Fibroblast of lung (primary cell): ENCODE measurements at places on chromosomes 5 and 9.

DNA sequence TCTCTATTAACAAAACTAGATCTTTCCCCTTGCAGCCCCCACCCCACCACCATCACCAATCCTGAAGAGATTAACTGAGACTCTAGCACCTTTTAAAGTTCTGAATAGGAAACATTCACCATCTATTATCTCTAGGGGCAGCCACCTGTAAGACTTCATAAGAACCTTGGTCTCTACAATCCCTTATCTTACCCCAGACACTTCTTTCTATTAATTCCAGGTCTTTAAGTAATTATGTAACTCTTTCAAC is 180.2 kb upstream of the FBXL17 start:
- DNase-seq, result no peak

DNA sequence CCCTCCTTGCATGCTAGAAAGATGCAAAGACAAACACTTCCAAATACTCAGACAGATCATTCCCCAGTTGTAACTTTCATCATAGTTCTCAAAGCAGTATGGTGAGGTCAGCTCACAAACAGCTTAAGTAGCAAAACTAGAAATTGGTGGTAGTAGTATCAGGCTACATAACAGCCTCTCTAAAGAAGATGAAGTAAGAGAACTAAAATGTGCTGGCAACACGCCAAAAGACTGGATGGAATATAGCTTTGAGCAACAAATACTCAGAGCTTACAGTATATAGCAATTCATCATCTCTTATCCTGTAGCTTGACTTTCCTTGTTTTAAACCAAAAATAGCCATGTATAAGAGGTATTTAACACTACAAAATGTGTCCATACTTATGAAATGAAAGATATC is 7.5 kb downstream of the PFDN1 start:
- peak; percentile 98 for DNase-seq

GRCh38 chr5:152271420-152271819 is 133.7 kb downstream of the NMUR2 start:
- DNase-seq, result no peak

DNA sequence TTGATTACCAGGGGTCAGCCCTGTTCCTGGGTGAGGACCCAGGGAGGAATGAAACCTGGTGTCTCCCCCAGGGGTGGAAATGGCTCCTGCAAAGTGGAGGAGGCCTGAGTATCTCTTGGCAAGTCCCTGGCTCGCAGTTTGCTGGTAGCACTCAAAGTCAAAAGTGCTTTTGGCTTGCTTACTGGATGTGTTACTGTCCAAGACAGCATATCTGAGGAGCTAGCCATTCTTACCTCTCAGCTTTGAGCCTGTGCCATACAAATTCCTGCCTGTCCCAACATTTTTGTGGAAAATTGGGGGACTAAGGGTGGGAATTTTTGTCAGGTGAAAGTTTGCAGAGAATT is 9.9 kb downstream of the ZNF618 start:
- peak; percentile 25 for DNase-seq

GRCh38 chr5:11903614-11904264 is 507 bp downstream of the CTNND2 start:
- DNase-seq, result no peak

- no peak for DNase-seq
Measured at GRCh38 chr5:153865016-153865415, 173.7 kb downstream of the FAM114A2 start.

- peak; percentile 78 for DNase-seq
Measured at GRCh38 chr5:55603922-55604321, 69.2 kb upstream of the PLPP1 start.

GRCh38 chr5:164498438-164498837 is 993.0 kb downstream of the MAT2B start:
- no peak for DNase-seq

DNA sequence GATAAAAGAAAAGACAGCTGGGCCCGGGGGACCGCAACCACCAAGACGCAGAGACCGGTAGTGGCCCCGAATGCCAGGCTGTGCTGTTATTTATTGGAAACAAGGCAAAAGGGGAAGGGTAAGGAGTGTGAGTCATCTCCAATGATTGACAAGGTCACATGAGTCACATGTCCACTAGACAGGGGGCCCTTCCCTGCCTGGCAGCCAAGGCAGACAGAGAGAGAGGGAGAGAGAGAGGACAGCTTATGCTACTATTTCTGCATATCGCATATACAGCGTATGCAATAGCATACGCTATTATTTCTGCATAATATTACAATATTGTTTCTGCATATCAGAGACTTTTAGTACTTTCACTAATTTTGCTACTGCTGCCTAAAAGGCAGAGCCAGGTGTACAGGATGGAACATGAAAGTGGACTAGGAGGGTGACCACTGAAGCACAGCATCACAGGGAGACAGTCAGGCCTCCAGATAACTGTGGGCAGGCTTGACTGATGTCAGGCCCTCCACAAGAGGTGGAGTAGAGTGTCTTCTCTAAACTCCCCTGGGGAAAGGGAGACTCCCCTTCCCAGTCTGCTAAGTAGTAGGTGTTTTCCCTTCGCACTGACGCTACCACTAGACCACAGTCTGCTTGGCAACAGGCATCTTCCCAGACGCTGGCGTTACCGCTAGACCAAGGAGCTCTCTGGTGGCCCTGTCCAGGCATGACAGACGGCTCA is 50.3 kb downstream of the RFX3 start:
- no peak for DNase-seq

DNA sequence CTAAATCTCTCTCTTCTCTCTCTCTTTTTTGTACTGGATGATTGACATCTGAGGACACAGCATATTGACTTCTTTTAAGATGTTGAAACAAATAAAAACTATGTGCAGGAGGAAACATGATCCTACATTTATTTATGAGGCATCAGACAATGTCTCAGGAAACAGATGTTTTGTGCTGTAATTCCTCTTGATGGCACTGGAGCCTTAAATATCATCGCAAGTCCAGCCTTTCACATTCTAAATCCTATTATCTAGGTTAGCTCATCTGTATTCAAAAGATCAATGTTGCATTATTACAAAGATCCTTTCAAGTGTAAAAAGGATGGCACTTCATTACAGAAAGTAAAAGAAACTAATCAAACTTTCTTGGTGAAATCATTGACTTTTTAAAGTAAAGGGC is 63.9 kb downstream of the MAT2B start:
- peak; percentile 79 for DNase-seq

DNA sequence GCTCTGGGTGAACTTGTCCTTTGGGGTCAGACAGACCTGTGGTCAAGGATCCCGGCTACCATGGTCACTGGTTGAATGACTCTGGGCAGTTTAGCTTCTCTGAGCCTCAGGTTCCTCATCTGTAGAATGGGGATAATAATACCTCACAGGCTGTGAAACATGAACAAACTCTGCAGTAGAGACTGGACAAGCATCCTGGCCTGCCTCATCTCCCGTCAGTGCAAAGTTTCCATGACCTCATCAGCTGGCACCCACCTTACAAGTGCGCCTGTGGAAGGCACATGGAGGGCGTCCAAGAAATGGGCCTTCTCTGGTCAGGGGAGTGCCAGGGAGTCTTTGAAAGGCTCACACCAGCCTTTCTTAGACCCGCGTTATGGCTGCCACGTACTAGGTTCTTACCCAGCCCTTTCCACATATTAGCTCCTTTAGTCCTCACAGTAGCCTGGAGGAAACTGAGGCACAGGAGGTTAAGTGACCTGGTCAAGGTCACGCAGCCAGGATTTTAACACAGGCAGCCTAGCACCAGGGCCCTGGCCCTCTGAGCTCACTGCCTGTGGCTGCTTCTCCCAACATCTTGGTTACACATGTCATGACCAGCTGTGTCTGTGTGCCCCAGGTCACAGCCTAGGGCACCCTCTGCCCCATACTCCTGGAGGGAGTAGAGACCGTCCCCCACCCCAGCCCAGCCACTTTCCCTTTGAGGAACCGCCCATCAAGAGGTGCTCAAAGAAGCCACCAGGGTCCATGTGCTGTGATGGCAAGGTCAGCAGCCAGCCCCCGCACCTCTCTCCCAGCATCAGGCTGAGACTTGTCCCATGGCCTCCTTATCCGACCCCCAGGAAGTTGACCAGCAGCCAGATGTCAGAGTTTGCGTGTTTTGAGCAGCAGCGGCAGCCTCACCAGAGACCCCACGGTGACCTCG is 39.4 kb upstream of the RPL26L1 start:
- peak; percentile 76 for DNase-seq

DNA sequence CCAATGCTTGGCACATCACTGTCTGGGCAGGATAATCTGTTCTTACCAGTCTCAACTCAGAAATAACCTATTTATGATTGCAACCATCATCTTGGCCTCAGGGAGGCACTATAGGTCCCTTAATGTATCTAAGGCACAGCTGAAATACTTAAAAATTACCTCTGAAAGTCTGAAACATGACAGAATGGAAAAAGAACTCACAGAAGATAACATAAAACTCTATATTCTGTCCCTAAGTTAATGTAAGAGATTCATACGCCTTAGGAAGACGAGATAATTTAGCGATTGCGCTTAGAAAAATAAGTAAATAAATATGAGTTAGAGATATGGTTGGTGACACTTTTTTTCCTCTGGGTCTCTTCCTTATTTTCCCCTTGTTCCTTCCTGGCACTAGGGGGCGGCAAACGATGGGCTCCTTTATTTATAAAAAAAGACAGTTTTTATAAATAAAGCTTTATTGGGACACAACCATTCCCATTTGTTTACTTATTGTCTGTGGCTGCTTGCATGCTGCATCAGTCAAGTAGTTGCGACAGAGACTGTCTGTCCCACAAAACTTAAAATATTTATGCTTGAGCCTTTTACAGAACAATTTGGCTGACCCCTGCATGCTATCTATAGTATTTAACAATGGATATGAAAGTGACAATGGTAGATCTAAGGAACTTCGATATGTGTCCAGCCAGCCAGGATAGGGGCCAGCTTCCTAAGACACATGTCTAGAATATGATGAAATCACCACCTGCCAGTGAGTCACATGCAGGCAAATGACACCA is 79.6 kb downstream of the PDE4D start:
- DNase-seq, result peak; percentile 80

GRCh38 chr9:93619272-93619775 is 42.9 kb downstream of the PHF2 start:
- no peak for DNase-seq

DNA sequence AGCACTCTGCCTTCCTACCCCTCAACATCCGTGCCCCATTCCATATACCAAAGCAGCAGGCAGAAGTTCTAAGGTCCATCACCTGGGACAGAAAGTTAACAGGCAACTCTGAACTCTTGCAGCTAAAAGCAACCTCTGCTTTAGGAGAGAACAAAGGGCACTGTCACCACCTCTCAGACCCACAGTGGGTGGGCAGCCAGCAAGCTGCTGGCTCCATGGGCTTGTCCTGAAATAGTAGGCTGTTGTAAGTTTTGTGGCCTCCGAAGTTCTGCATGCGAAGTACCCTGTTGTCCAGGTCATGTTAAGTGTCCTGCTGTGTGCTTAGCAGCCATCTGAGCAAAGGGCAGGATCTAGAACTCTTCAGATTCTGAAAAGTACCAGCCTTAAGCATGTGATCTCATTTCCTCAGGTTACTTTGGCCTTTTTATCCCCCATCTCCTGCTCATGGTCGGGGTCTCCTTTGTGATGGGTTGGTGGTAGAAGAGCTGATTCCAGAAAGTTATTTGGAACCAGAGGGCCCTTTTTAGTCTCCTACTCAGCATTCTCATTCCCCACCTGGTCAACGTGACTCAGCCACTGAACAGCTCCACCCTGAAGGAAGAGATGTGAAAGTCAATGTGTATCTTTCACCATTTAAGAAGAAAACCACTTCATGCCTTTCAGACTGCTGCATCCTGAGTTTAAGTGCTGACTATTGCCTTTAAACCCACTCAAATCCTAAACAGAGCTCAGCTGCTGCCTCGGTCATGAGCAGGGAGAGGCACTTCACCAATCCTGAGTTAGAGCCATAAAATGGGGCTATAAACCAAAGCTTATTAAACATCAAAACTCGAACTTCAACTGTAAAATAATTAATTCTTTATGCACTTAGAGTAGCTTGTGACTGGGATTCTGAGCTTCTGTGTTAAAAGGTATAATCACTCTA is 121.4 kb downstream of the DPYSL3 start:
- DNase-seq, result no peak

GRCh38 chr9:93582550-93582949 is 6.2 kb downstream of the PHF2 start:
- DNase-seq, result no peak

DNA sequence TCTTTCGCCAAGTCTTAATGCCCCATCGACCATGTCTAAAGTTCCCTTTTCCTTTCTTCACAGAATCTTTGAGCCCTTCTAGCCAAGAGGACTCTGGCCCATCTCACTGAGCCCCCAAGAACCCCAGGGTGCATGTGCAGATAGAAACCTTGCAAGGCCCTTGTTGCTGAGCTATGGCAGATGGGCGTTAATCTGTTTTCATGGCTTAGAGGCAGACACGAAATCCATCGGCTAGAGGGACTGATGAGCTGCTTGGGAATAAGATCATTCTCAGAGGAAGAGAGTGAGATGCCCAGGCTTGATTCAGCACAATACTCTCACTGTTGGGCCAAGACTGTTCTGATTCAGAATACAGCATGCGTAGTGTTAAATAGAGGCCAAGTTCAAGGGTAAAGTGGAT is 262.5 kb upstream of the C9orf72 start:
- no peak for DNase-seq

DNA sequence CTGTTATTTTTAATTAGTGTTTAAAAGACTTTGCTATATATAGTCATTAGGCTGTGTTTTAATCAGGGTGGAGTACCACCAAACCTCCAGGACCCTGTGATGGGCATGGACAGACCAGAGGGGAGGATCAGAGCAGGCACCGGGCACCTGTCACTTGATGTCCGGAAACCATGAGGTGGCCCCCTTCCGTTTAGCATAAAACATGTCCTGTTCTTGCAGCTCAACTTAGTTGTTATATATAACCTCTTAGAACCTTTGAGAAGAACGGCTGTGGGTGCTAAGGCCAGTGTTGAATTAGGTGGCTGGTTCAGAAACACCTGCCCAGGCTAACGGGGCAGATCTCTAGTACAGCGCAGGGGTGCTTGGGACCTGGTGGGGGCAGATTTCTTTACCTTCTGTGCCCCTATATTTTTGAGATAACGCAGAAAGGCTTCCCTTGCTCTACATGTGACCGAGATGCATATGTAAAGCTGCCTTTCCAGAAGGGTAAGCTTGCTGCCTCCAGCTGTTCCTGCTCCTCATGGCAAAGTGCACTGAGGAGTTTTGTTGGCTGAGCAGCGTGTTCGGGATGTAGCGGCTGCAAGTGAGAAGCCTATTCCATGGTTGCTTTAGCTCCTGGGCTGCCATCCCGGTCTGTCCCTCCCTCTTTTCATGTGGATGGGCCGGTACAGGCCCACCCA is 255.5 kb downstream of the FANCC start:
- DNase-seq, result no peak

GRCh38 chr9:37031902-37032301 is 2.2 kb downstream of the PAX5 start:
- no peak for DNase-seq

GRCh38 chr9:70517926-70518610 is 103.6 kb upstream of the KLF9 start:
- DNase-seq, result no peak

GRCh38 chr9:116895961-116896360 is 208.9 kb downstream of the TRIM32 start:
- DNase-seq, result no peak

DNA sequence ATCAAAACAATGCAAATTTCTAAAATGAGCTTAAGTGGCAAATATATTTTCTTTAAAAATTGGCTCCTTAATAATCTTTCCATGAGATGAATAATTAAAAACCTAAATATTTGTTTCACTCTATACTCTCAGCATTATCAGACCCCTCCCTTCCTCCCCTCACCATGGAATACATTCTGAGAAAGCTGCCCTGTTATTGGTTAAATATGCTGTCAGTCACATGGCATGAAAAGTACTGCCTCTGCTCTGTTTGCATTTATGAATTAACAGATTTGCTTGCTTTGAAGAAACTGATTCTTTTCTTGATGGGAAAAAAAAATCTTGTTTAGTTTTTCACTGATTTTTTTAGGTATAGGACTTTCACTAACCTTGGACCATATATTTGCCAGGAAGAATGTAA is 17.0 kb upstream of the RPS23 start:
- peak; percentile 45 for DNase-seq
